T-helper 1 cell (primary cell): ENCODE measurements at places on chromosomes 1 and 21.

DNA sequence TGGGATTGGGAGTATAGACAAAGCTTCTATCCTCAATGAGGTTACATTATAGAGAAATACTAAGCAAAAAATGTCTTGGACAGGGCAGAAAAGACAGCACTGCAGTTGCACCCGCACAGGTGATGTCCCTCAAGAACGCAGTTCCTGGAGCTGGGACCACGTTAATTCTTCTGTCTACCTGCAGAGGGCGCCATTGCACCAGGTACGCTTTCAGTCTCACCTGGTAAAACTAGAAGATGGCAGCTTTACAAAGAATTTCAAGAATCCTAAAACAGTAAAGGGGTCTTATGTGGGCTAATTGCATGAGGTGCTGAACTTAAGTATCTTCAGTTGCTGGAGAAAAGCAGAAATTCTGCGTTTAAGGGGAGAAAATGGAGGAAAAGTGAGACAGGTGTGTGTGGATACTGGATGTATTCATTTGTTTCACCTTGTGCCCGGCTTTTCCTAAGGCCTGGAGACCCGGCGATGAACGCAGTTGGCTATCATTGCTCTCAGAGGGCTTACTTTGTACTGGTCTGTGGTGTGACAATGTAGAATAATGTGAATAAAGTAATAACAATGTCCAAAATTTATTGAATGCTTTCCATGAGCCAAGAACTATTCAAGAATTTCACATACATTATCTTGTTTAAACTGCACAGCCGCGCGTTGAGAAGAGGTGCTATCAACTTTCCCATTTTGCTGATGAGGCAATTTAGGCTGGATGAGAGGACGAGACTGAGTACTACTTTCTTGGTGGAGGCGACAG lies 276.3 kb upstream of the GREM2 start:
- no peak for DNase-seq

DNA sequence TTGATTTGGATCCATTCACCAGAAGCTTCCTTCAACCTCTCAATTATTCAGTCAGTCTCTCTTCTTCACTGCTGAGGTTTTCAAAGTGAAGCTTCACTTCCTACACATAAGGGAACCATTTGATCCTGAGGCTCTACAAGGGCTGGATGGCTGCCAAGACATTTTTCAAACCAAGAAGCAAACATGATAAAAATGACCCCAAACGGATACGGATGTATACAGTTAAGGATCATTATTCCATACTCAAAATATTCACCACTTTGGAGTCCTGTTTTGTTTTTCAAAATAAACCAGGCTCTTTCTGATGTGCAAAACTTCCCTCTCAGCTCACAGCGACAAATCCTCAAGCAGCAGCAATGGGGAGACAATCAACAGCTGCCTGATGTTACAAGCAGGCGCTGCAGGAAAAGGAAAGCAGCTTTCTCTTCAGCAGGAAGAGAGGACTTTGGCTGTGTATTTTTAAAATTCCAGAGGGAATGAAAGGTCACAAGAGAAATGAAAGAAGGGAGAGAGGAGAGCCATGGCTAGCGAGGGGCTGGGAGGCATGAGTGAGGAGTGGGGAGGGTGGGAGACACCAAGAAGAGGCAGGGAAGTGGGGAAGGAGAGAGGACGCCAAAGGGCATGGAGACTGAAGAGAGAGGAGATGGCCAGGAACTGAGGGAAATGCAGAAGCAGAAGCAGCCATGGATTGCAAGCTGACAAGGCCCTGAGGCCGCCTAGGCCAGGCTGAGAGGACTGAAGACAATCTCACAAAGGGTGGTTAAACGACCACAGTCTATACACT lies 145.4 kb downstream of the SLC45A1 start:
- no peak for DNase-seq

DNA sequence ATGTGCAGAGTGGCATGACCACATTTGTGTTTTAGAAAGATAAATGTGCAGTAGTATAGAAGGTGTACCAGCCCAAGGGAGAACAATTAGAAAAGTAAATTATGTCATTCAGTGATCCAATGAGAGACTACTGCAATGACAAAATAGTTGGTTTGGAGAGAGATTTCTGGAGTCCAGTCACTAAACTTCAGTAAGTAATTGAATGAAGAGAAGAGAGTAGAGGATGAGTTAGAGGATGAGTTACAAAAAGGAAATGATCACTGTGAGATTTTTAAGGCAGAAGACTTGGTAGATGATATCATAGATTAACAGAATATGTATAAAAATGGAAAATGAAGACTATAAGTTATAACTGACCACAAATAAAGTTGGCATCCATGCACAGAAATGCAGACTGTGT lies 8.4 kb downstream of the CR2 start:
- DNase-seq: no peak

- no peak for DNase-seq
Measured at GRCh38 chr1:33462405-33463164, 9.9 kb upstream of the ZSCAN20 start.

- DNase-seq: no peak
Measured at GRCh38 chr1:223323491-223324484, 40.2 kb downstream of the SUSD4 start.

GRCh38 chr1:28259252-28259933 lies at the start of gene SESN2:
Gene SESN2, plus strand, starts transcription at chr1:28259518. Its CDS starts 330 bp downstream, at chr1:28259848.
- DNase-seq: peak; percentile 98

- DNase-seq: no peak
Measured at GRCh38 chr1:20476265-20477038, 9.6 kb downstream of the CAMK2N1 start.

DNA sequence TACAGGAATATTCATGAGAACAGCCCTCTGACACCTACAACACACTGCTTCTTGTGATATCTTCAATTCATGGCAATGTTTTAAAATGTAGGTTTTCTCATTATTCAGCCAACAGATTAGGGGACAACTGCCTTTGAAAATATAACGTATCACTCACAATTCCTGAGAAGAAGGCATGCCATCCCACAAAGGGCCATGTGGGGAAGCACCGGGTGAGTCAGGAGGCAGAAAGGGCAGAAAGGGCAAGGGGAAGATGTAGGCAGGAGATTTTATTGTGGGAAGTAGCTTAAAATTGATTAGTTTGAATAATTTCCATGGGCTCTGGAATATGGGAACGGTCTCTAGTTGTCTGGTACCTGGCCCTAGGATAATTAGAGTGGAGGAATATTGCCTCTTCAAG lies 165.7 kb downstream of the HHIPL2 start:
- DNase-seq: no peak

- no peak for DNase-seq
Measured at GRCh38 chr1:111563619-111564018, 56.0 kb upstream of the RAP1A start.

DNA sequence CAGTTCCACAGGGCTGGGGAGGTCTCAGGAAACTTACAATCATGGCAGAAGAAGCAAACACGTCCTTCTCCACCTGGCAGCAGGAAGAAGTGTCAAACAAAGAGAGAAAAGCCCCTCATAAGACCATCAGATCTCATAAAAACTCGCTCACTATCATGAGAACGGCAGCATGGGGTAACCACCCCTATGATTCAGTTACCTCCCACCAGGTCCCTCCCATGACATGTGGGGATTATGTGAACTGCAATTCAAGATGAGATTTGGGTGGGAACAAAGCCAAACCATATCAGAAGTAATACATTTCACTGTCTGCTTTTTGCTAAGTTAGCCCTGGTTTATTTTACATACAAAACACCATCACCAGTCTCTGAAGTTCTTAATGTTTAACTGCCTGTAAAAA lies 68.5 kb downstream of the RBM11 start:
- no peak for DNase-seq

DNA sequence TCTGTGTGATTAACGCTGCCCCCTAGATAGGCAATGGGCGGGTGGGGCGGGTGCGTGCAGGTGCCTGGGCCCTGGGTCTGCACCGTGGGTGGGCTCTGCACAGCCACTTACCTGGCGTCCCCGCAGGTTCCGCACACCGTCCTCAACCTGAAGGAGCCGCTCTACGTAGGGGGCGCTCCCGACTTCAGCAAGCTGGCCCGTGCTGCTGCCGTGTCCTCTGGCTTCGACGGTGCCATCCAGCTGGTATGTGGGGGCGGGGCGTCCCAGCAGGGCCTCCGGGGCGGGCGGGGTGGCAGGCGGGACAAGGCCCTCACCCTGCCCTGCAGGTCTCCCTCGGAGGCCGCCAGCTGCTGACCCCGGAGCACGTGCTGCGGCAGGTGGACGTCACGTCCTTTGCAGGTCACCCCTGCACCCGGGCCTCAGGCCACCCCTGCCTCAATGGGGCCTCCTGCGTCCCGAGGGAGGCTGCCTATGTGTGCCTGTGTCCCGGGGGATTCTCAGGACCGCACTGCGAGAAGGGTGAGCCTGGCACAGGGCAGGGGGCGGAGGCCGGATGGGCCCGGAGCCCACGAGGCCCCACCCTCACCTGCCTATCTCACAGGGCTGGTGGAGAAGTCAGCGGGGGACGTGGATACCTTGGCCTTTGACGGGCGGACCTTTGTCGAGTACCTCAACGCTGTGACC lies 22.8 kb downstream of the RNF223 start:
- DNase-seq: no peak

GRCh38 chr21:41761211-41761933 lies 5.5 kb downstream of the RIPK4 start:
- no peak for DNase-seq
